ENCODE measurements at places on chromosomes 1 and 21.

DNA sequence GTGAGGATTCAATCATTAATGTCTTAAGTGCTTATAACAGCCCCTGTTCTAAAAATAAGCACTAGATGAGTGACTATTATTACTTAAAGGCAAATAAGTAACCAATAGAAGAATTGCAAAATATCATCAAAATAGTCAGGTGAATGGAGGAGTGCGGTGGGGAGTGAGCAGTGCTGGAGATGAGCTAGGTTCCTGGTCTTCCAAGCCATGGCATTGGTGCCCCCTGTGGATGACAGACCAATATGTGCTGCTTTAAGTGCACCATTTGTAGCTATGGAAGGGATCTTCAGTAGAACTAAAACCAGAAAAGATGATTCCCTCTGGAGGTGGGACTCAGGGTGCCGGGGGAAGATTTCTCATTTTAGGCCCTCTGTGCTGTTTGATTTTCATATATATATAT lies 46.1 kb upstream of the SLC30A1 start:
- DNase-seq, result no peak

DNA sequence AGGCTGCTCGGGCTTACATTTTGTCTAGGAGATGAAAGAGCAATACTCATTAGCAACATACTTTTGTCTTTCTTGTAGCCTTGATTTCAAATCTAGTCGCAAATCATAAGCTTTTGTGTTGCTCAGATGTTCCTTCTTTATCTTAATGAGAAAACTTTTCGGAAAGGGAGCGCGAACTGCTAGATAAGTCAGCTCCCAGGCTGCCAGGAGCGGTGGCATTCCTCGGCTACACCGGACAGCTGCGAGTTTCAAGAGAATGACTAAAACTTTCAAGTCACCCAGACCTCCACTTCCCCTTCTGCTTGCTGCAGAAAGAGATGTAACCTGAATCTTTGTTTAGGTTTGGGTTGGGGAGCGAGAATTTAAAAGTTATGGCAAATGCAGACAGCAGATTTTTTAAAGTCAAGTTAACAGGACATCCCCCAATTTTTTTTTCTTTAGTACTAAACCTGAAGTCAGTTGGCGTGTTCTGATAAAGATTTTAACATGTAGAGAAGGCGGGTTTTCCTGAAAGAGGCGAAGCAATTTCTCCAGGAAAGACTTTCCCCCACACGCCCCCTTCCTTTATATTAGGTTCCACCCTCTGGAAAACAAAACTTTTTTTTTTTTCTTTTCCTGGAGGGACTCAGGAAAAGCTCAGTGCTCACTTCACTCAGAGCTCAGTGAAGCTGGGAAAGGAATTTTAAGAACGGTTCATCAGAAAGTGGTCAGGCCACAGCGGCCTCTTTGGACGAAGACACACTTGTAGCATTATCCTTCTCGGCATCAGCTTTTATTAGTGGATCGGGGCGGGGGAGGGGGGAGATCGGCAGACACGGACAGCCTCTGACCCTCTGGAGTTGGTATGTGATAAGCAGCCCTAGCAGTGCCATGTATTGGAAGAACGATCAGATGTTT lies at the start of gene LHX8:
TSS of gene LHX8 (plus strand) at position 639 of the 897 bp plus-strand sequence. CDS start 2,227 bp downstream, outside the sequence.
- DNase-seq, result no peak

DNA sequence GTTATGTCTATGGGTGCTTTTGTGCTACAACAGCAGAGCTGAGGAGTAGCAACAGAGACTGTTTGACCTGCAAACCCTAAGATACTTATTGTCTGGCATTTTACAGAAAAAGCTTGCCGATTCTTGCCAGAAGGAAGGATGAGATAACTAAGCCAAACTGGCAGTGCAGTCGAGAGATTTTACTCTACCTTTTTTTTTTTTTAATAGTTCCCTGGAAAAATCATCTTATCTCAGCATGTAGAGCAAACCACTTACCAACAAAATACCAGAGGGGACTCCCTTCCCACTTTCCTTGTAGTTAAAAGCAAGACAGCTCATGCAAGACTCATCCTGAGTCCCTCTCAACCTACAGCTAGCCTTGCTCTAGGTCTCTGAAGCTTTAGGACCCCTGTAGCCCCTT lies 132.9 kb downstream of the SYT2 start:
- DNase-seq, result no peak

GRCh38 chr1:66375125-66375524 lies 158.8 kb upstream of the SGIP1 start:
- no peak for DNase-seq

GRCh38 chr1:89669441-89669840 lies 36.5 kb downstream of the LRRC8C start:
- no peak for DNase-seq

DNA sequence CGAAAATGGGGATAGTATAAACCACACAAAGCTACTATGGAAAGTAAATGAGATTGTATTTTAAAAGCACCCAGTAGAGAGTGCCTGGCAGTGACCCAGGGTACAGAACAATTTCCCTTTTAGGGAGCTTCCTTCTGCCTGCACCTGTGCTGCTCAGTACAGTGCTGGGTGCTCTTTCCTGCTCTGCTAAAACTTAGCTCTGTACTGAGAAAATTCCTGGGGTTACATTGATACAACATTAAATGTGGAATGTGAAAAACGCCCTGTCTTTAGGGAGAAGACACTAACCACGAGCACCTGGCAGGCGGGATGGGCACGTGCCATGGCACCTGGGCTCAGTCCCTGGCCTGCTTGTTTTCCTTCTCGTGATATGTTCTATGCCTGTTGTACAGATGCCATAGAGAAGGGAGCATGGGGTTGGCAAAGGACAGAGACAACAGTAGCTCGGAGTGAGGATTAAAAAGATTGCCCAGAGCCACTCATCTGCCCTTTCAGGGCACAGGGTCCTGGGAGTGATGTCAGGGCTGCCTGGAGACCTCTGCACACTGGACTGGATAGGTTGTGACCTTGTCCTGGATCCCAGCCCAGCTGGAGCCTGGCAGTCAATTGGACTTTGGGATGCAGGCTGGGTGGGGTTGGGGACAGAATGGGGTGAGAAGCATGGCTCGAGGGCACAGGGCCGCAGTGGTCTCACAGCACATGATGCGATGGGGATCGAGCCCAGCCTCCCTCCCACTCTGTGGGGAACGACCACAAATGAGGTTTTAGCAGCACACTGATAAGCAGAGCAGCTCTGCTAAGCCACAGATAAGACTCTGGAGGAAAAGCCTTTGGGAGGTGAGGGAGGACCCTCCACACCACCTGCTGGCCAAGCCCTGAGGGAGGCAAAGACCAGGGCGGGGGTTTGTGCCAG lies 4.2 kb downstream of the SPATA46 start:
- DNase-seq, result no peak

Data from HS-5 (cell line).